ENCODE measurements at places on chromosomes 7 and 10.

DNA sequence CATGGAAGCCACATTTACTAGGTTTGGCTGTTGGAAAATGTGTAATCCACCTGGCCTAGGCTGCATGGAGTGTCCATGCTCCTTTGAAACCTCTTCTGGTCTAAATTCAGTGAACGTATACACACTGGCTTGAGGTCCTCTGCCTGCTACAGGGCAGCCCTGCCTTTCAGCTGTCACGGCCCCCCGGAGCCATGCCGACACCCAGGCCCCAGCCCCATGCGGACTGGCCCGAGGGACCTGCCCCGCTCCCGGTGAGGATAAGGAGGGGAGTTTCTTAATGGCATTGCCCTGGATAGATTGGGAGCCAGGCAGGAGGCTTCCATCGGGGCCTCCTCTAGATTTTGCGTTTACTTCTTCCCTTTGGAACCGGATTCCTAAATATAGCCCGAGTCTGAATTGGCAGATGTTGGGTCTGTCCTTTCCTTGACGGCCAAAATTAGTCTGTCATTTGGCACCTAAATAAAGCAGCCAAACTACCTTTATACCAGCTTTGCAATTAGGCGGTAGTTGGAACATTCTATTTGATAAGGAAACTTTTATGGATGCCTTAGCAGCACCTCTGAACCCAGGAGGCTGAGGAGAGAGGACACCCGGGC is 72.1 kb upstream of the SH2B2 start:
- DNase-seq = no peak

- no peak for DNase-seq
Observed at GRCh38 chr10:104325436-104326435, 12.5 kb downstream of the ITPRIP start.

DNA sequence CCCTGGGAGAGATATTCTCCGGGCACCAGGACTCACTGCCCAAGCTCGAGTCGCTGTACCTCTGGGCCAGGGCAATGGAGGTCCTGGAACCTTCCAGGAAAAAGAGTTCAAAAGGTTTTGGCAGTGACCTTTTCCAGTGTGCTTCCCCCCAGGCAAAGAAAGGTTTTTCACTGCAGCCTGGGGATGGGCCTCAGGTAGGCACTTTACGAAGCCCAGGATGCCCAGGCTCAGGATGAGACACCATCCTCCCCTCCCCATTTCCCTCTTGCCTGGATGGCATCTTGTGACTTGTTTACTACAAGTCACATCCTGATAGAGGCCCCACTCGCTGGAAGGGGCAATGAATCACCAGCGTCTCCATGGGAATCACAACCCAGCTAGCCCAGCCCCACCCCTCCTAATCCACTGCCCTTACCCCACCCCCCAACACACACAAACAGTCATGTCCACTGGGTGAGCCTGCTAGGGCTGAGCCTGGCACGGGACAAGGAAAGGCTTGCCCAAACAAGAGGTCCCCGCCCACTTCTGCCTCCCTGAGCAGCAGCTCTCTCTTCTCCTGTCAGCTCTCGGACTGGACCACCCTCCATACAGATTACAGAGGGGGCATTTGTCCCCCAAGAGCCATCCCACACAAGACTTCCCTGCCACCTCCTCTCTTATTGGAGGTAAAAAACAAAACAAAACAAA is 93.8 kb upstream of the SMNDC1 start:
- DNase-seq = no peak

GRCh38 chr7:135713836-135714470 is 14.0 kb downstream of the SLC13A4 start:
- DNase-seq = no peak

DNA sequence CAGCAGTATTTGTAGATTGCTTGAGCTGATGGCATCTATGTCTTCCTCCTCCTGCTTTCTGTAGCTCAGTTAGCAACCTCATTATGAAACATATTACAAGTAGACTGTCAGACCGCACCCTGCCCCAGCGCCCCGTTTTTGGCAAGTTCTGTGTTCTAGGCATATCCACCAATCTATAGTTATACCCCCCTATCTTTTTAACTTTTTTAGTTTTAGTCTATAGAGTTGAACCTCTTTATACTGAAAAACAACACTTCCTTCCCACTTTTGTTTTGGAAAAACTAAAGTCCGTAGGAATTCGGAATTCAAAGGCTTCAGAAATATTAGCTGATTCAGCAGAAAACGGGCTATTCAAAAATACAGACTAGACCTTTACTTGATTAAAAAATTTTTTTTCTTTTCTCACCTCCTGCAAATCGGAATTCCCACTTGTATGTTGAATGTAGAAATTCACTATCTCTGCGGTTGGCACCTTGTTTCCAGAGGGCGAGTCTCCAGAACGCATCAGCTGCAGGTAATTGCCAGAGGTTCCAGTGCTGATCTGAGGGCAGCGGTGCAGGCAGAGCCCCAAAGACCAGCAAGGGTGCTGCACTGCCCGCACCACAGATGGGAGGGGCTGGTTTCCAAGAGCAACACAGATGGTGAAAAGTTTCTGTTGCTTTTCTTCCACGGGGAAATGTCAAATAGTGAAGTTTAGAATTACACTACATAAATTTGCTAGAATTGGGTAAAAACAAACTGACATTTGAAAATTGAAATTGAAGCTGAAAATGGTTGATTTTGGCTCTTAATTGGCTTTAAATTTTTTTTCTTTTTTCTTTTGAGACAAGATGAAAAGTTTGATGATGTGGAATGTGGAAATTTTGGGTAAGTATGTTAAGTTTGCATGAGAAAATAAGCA is 2.2 kb upstream of the FZD8 start:
- no peak for DNase-seq

DNA sequence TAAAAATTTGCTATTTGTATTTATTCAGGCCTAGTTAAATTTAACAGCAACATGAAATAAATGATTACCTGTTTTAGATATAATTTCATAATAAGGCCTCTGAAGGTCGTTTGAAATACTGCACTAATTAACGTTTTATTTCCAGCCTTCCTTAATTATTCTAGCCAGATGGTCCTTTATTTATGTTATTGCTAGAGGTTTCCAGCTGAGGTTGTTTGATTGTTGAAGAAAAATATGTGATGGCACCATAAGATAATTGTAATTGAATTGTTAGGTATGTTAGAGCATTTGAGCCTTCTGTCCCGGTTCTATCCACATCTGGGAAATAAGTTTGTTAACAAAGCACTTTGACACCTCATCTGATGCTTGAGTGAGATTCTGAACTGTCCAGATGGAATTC is 556.1 kb downstream of the ATRNL1 start:
- DNase-seq = no peak

DNA sequence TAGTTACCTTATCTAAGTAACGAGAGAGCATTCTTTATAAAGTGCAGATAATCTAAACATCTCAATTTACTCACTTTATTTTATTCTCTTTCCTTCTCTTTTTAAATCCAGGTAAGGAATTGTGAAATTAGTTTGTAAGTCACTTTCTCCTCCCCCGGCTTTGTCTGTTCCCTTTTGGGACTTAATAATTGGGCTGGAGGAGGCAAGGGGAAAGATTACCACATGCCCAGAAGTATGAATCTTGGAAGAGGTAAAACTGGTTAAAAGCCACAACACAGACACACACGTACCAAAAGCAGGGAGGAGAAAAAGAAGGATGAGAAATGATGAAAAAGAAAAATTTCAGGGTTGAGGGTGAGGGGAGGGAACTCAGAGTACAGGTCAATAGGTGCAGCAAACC is 63.3 kb upstream of the LRRC17 start:
- no peak for DNase-seq

DNA sequence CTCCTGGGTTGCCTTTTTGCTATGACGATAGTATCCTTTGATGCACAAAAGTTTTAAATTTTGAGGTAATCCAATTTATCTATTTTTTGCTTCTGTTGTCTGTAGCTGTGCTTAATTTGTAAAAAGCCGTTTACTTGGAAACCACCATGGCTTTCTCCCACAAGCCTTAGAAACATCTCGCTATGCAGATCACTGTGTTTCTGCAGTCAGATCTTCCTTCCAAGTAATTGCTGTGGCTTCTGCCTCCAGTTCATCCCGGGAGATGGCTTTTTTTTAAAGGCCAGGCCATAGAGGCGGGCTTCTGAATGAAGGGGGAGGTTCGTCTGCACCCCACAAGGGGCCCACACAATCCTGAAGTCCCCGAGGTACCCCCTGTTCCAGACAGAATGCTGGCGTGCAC is 48.3 kb upstream of the OCM2 start:
- DNase-seq = no peak

- DNase-seq = no peak
Observed at GRCh38 chr7:148584154-148584827, 6.3 kb upstream of the C7orf33 start.

GRCh38 chr10:76082232-76082631 is 650.8 kb downstream of the LRMDA start:
- DNase-seq = no peak

- DNase-seq = no peak
Observed at GRCh38 chr7:69199041-69199440, 399.2 kb upstream of the AUTS2 start.

GRCh38 chr7:27141137-27141922 is 2.2 kb downstream of the HOXA5 start:
- DNase-seq = no peak

DNA sequence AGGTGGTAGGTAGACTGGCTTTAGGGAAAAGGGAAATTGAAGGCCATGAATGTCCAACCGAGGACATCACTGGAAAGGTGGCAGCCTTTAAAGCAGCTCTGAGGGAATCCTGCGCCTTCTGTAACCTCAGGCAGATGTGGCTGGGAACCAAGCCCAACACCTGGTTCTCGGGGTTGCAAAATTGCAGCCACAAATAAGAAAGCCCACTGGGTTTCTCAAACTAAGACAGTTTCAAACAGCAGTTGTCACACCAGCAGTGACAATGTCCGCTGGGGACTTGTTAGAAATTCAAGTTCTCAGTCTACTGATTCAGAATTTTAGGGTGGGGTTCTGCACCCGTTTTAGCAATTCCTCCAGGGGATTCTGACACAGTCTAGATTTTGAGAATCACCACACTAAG is 42.7 kb upstream of the STEAP1B start:
- DNase-seq = no peak
